ENCODE measurements at places on chromosomes 5 and 9.

DNA sequence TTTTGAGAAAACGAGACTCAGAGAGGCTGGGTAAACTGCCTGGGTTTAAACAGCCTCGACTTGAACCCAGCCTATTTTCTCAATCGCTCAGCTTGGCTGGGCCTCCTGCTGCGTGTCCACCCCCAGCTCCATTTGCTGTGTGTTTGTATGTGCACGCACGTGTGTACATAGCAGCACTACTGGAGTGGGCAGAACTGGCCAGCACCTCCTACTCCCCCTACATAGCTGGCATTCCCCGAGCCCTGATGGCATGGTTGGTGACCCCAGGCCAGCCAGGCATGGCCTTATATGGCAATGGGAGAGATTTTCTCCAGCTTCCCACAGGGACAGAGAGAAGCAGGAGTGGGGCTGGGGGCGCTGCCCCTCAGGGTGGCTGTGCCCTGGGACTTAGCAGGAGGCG, 4.1 kb downstream of the AIF1L start:
- no peak for DNase-seq

GRCh38 chr9:134476272-134476941, 150.2 kb downstream of the RXRA start:
- no peak for DNase-seq

DNA sequence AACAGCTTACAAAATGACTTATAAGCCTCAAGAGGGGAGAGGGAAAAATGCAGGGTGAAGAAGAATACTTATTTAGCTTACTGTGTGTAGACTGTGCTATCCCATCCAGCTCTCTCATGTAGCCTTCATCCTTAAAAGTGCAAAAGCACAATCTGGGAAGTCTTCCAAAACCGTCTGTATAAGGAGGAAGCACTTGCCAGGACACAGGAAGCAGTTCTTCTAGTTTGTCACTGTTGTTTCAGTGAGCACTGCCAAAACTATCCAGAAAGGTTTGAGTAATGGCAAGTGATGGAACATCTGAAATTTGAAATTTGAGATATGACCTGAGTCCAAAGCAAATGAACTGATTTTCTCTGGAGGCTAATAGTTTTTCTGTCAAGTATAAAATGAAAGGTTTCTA, 140.8 kb upstream of the ISL1 start:
- DNase-seq = no peak

- DNase-seq = no peak
Observed at GRCh38 chr5:65927503-65928321, 1.3 kb downstream of the ERBIN start.

GRCh38 chr5:172641359-172642050, 442 bp downstream of the NEURL1B start:
- peak; percentile 71 for DNase-seq

GRCh38 chr5:175317872-175318271, 126.1 kb downstream of the DRD1 start:
- DNase-seq = no peak

DNA sequence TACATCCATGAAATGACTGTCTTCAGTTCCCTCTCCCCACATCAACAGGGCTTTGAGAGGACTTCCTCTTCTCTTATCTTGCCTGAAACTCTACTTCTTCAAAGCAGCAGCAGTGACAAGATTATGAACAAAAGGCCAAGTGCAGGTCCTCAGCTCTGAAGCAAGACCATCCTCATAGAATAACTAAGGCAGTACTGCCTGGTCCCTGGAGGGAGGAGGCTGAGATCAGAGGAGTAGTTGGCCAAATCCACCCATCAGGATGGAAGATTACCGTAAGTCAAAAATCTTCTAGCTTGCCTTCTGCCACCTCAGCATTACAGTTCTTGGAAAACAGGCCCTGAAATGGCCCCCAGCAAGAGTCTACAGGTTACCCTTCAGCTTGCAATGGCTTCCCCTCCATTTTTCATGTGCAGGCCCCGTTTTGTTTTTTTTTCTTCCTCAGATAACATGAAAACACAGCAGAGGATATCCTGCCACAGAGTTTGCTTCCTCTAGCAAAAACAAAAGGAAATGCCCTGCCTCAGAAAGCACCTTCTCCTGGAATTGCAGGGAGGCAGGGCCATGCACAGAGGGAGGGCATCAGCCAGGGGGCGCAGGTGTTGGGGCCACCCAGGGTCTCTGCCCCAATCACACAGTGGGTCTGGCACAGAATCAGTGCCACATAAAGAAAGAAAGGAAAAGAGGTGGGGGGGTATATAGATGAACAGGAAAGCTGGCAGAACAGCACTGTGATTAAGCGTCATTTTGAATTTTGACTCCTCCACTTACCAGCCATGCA, 40.0 kb downstream of the KLHL3 start:
- no peak for DNase-seq

DNA sequence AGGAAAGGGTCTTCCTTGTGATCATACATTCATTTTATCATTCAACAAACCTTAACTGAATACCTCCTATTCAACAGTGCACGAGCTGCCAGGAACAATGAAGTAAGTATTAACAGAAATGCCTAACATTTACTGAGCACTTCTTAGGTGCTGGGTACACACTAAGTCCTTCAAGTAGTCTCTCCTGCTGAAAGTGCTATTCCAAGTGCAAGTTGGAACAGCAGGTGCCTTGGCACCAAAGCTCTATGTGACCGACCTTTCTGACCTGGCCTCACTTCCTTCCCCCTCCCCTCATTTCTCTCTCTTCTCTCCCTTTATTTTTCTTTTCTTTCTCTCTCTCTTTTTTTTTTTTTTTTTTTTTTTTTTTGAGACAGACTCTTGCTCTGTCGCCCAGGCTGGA, 94.5 kb downstream of the GRIA1 start:
- DNase-seq = no peak

DNA sequence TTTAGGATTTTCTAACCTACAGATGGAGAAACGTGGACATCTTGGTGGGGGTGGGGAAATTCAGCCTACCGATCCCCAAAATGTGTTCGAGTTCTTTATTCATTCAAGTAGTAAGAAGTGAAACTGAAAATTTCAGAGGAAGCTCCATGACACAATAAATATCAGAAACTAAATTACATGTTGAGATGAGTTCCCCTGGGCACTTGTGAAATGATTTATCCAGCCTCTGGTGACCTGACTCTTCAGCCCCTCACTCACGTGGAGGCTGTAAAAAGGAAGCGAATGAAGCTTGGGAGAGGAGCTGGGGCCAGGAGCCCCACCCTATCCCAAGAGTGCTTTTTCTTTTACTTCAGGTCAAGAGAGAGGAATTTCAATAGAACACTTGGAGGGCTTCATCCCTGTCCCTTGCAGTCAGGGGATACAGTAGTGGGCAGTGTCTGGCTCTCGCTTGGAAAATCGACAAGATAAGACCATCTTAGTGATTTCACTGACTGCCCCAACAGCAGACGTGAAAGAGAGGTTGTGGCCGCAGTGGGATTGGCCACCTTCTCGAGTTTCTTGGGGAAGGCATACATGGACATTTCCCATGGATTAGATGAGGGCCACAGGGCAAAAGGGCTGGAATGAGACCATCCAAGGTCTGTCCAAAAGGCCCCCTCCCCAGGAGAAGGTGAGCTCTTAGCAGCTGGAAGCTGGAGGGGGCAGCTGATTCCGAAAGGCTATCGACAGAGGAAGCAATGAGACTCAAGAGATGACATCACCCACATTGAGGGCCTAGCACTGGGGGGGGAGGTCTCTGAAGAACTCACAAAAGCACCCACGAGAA, 76.8 kb upstream of the SH3PXD2B start:
- DNase-seq = no peak

- no peak for DNase-seq
Observed at GRCh38 chr5:31054453-31054852, 139.0 kb upstream of the CDH6 start.

- DNase-seq = no peak
Observed at GRCh38 chr5:15966651-15967050, 212.9 kb downstream of the MARCHF11 start.

DNA sequence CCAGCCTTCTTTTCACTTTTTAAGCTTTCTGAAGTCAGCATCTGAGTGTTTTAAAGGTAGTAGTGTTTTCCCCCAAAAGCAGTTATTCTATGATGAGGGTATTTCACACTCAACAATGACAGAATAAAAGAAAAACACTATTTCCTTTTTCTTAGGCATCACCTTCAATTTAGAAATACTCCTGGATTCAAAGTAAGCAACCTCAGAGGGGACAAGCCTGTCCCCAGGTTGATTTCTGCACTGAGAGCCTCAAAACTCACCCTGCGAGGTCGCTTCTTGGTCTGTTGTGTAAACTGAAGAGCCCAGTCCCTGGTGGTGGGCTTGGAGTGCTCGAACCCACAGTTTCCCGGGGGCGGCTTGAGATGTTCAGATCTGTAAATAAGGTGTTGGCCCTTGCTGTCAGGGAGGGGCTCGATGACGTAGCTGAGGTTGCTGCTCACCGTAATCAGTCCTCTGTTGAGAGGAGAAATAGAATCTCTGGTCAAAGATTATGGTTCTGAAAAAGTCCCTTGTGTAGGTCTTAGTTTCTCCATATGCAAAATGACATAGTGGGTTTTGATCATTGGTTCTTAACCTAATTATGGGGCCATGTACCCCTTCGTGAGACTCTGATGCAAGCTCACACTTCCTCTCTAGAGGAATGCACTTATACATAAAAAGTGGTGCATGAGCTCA, 55.9 kb downstream of the ADAM19 start:
- DNase-seq = no peak

DNA sequence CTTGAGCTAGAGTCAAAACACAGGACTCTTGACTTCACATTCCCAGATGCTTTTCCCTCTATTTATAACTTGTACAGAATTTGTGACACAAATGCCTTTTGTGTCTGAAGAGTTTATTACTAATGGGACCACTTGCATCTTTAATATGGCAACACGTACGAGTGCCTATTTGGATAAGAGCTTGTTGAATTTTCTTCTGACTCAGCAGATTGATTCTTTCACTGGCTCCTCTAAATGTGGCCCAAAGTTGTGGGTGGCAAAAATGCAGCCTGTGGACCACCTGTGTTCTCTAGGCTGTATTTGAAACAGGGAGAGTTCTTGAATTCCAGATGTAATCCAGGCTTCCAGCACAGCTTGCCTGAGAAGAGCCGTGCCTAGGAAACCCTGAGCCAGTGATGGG, 34.1 kb upstream of the ERCC6L2 start:
- no peak for DNase-seq

GRCh38 chr5:58933891-58934628, 351.2 kb downstream of the RAB3C start:
- no peak for DNase-seq

GRCh38 chr9:136726631-136727191, 14.3 kb downstream of the DIPK1B start:
- DNase-seq = no peak

DNA sequence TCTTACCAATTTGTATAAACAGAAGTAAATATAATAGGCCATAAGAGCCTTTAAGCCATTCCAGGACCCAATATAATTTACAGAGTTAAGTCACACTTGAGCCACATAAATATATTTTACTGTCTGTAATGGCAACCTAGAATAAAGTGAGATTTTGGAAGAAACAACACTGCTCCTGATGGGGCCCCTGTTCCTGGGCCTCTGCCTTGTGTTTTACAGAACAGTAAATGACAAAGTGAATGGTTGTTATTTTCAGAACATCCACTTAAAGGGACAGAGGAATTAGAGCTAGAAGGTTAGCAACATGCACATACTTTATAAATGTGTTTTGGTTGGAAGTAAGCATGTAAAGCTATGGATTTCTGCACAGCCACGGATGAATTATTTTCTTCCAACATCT, 3.6 kb downstream of the PTGER4 start:
- DNase-seq = no peak

DNA sequence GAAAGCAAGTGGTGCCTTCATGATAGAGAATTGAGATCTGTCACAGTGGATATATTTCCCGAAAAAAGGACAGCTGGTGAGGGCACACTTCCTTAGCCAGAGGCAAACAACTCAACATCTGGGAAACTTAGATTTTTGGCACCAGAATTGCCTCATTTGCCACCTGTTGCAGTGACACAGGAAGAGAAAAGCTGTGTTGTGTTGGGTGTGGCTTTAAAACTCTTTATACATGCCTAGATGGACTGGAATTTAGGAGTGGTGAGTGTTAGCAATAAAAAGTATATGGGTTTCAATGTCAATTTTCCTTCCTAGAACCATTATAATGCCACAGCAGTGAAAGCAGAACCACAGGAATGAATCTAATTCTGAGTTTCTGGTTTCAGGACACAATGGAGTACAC, 62.6 kb upstream of the CEMIP2 start:
- DNase-seq = no peak

DNA sequence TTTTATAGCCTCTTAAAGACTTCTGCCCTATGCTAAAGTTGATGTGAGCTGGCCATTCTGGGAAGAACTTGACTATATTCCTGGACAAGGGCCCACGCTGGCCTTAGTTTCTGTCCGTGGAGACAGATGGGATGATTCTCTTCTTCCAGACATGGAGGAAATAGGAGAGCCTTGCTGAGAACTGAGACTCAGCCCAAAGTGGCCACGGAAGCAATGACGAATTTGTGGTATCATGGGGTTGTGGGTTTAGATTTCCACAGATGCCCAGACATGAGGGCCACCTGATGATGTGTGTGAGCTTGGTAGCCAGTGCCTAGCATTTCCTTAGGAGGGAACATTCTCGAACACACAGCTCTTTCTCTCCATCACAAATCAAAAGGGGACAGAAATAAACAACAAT, 309.1 kb downstream of the NSG2 start:
- no peak for DNase-seq

- no peak for DNase-seq
Observed at GRCh38 chr5:25334350-25334749, 689.6 kb upstream of the CDH10 start.

GRCh38 chr5:142600611-142601358, 85.1 kb downstream of the FGF1 start:
- no peak for DNase-seq

GRCh38 chr5:59746241-59746765, 147.2 kb downstream of the PDE4D start:
- DNase-seq = no peak

DNA sequence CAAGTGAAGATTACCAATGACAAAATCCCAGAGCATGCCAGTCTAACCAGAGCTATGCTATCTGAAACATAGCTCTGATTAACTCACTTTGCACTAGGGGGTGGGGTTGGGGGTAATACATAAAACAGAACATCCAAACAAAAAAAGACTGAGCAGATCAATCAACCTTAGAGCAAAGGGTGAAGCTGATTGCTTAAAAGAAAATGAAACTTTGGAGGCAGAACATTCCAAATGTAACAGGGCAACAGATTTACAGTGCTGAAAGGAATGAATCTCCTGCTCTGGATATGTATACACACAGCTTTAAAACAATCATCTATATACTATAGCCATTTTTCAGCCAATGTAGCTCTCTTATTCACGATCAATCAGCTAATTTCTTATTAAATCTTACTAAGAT, 4.9 kb downstream of the IL6ST start:
- DNase-seq = no peak

DNA sequence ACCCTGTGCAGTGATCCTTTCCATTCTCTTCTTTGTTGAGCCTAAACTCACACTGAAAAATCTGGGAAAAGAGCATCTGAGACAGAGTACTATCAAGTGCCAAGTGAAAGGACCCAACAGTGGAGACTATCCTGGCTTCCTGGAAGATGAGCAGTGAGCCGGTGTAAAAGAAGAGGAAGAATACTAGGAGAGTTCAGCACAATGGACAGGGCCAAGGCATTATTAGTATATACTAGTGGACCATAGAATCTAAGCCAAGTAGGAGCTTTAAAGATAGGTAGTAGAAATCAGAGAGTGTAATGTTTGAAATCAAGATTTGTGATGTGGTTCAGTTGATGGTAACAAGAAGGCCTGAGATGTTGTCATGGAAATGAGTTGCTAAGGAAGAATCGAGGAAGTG, 140.8 kb downstream of the CAMK4 start:
- no peak for DNase-seq

GRCh38 chr5:153618867-153619266, 128.4 kb downstream of the GRIA1 start:
- DNase-seq = no peak

GRCh38 chr5:116472274-116472673, 102.3 kb downstream of the SEMA6A start:
- DNase-seq = no peak
